ENCODE measurements at places on chromosomes 6 and 20.

- no peak for DNase-seq
These were observed 4.5 kb downstream of the GJA1 start for GRCh38 chr6:121439926-121440325.

DNA sequence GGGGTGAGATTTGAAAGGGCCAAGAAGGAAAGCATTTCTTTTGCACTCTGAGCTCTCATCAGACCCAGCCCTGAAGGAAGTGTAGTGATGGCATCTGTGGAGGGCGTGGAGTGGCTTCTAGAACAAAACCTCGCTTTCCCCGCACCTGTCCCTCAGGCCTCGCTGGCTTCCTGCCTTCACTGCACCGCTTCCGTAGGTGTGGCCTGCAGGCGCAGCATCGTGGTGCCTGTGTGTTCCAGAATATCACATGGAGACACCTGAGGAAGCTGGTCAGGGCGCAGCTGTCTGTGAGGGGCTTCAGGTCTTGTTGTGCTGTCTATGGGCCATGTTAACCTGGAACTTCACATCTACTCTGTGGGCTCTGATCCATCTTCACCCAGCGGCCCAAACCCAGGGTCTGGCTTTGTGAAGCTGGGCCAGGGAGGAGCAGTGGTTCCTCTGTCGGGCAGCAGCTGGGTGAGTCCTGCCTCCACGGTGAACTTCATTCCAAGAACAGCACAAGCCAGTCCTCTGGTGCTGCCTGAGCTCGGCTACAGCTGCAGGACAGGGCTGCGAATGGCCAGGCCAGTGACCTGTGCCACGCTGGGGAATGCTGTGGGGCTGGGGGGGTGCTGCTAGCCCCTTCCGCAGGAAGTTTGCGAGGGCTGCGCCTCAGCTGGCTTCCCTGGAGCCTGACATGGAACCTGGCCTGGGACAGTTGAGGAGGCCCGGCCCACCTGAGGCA, 40.9 kb downstream of the DSTN start:
- peak; percentile 34 for DNase-seq

- peak; percentile 59 for DNase-seq
These were observed 573 bp downstream of the SNX3 start for GRCh38 chr6:108260126-108260808.

GRCh38 chr6:45532721-45533210, 155.0 kb upstream of the SUPT3H start:
- no peak for DNase-seq

GRCh38 chr6:3529232-3529631, 72.4 kb upstream of the SLC22A23 start:
- DNase-seq, result no peak

DNA sequence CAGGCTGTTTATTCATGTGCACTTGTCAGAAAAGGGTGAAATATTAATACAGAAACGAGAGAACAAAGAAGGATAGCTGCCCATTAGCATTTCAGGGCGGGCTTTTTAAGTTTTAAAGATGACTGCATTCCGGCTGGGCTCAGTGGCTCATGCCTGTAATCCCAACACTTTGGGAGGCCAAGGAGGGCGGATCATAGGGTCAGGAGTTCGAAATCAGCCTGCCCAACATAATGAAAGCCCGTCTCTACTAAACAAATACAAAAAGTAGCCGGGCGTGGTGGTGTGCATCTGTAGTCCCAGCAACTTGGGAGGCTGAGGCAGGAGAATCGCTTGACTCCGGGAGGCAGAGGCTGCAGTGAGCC, 130.5 kb downstream of the HFE start:
- DNase-seq, result no peak

GRCh38 chr6:139863346-139863745, 488.9 kb upstream of the CITED2 start:
- DNase-seq, result peak; percentile 75

DNA sequence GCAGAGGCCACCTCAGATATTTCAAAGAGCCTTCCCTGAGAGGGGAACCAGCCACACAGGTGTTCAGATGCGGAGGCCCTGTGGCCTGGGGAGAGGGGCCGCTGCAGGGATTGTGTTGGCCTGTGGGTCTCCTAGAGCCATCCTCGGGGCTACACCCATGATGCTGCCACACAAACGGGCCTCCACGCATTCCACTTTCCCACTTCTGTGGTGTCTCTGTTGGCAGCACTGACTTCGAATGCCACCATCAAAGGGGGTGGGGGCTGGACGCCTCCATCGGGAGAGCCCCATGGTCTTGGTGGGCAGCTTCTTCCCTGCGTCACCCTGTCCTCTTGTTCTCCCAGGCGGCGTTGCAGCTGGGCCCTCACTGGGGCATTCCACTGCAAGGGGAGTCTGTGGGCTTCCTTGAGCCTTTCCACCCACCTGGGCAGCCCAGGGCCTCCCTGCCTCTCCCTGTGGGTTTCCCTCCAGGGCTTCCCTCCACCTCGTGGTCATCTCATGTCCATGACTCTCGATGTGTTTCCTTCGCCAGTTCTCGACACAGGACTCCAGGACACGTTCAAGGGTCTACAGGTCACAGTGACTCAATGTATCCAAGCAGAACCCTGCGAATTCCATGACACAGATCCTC, 145.5 kb downstream of the ERMARD start:
- no peak for DNase-seq

- DNase-seq, result peak; percentile 38
These were observed 13.6 kb upstream of the GATA5 start for GRCh38 chr20:62489186-62489931.

DNA sequence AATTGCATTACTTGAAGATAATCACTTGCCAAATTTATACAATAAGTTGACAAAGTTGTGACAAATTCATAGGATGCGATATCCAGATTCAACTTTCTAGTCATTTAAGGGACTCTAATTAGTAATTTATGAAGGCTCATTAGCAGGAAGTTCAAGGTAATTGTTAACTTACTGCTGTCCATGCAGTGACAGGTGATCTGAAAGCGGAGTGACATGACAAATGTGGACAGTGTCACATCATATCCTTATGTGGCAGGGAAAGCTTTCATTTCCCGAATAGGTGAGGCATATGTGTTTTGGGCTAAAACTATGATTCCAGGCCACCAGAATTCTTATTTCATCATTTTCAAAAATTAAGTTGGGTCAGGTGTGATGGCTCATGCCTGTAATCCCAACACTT, 115.9 kb upstream of the BMP2 start:
- DNase-seq, result no peak

DNA sequence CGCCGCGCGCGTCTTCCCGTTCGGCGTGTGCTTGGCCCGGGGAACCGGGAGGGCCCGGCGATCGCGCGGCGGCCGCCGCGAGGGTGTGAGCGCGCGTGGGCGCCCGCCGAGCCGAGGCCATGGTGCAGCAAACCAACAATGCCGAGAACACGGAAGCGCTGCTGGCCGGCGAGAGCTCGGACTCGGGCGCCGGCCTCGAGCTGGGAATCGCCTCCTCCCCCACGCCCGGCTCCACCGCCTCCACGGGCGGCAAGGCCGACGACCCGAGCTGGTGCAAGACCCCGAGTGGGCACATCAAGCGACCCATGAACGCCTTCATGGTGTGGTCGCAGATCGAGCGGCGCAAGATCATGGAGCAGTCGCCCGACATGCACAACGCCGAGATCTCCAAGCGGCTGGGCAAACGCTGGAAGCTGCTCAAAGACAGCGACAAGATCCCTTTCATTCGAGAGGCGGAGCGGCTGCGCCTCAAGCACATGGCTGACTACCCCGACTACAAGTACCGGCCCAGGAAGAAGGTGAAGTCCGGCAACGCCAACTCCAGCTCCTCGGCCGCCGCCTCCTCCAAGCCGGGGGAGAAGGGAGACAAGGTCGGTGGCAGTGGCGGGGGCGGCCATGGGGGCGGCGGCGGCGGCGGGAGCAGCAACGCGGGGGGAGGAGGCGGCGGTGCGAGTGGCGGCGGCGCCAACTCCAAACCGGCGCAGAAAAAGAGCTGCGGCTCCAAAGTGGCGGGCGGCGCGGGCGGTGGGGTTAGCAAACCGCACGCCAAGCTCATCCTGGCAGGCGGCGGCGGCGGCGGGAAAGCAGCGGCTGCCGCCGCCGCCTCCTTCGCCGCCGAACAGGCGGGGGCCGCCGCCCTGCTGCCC, 1.1 kb downstream of the SOX4 start:
- DNase-seq, result peak; percentile 84

- DNase-seq, result peak; percentile 57
These were observed 41.7 kb downstream of the SLC24A3 start for GRCh38 chr20:19253916-19254820.

DNA sequence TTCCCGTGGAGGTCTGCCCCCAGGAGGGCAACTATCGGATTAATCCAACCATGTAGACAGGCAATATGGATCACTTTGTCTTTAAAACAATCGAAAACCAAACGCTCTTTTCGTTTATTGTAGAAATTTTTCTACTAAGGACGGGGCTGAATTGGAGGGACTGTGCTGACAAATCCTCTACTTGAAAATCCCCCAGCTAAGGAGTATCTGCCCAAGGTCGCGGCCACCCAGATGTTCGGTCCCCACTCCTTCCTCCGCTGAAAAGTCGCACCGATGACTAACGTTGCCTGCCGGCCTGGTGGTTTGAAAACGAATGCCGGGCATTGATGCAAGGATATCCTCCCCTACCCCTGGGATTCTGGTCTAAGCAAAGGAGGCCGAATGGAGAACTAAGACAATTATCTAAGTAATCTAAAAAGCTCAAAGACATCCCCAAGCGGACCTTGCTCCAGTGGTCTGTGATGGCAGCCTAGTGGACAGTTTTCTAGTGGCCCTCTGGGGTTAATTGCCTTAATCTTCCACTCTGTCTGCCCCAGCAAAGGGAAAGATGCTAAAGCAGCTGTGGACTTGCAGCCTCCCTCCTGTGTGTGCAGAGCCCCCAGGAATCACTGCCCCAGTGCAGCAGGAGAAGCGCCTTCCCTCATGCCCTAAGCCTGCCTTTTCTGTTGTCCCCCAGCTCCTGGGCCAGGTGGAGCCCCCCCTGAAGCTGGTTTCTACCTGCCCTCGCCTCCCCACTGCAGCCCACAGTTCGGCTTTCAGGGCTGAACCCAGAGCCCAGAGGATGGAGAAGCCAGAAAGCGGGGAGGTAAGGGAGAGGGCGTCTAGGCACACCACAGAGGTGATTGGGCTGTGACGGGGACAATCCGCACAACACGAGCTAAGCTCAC, 3.6 kb upstream of the FOXC1 start:
- DNase-seq, result peak; percentile 54

DNA sequence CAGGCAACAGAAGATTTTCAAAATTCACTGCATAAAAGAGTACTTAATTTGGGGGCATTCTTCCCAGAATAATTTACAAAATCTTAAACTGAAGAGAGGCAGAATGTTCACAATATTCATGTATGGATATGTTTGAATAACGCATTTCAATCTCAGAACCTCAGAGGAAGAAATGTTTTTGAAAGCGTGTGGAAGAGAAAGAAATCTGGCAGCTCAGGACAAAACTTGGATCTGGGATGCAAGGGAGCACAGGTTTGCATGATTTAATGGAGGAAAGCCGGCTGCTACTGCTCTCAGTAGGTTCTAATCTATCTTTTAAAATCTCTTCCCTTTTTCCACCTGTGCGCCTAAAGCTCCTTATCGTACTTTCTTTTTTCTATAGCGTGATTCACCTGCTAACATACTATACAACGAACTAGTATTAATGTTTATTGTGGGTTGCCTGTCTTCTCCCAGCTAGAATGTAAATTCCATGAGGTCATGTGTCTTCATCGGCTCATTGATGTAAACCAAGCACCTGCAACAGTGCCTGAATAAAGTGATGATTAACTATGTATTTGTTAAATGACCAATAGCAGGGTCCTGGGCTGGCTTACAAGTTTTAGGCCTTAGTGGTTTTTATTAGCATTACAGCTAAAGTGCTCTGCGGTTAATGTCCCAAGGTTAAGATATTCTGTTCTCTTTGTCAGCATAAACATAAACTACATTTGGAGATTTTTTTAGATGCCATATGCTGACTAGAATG, 15.3 kb downstream of the PRL start:
- DNase-seq, result no peak

DNA sequence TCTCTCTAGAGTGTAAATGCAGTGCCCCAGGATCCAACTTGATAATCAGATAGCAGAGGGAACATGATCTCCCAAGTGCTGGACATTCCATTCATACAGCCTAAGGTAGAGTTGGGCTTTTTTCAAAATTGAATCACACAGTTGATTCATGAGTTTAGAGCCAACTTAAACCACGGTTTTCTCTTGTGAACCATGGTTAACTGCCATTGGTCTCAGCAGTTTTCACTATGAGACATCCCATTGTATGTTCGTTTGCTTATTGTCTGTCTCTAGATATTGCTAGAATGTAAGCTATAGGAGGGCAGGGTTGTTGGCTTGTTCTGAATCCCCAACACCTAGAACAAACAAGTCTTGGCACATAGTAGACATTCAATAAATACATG, 37.2 kb upstream of the TAF8 start:
- no peak for DNase-seq

DNA sequence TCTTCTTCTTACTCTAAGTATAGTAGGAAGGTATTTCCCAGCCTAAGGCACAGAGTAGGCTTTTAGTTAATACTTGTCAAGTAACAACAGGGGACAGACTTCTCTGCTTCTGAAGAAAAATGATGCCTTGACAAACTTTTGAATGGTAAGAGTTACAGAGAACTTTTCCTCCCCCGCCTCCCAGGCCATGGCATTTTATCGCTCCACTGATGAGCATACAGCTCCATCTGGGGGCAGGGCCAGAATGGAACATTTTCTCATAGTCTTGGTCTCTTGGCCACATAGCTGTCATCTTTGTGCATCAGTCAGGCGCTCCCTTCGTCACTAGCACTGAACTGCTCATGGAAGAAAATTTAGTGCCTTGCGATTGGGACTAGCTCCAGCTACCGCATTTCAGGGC, 1066.8 kb upstream of the CITED2 start:
- peak; percentile 84 for DNase-seq

- no peak for DNase-seq
These were observed 126.2 kb downstream of the IMPG1 start for GRCh38 chr6:75946146-75946831.

GRCh38 chr6:154993710-154994109, 1.4 kb upstream of the TIAM2 start:
- DNase-seq, result no peak

GRCh38 chr6:143822584-143823024, 20.5 kb upstream of the LTV1 start:
- no peak for DNase-seq

DNA sequence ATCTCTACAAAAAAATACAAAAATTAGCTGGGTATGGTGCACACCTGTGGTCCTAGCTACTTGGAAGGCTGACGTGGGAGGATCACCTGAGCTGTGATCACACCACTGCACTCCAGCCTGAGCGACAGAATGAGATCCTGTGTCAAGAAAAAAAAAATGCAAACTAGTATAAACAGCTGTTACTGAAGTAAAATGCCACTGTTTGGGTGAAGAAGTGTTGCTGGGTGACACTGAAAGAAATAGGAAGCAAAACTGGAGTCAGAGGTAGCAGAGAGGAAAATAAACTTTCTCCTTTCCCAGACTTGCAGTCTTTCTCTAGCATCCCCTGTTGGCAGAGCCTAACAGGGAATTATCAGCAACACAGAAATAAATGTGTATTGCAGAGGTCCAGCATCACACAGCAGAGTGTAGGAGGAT, 241.2 kb upstream of the PREP start:
- no peak for DNase-seq

GRCh38 chr6:10626154-10626741, 68.2 kb downstream of the C6orf52 start:
- DNase-seq, result no peak

- DNase-seq, result no peak
These were observed 243.0 kb upstream of the FOXQ1 start for GRCh38 chr6:1068905-1069304.

Measured in foreskin fibroblast (primary cell).